ENCODE measurements at places on chromosomes 16 and 17.
A peak's percentile ranks its signal among the peaks of the same experiment; 100 is the strongest.

DNA sequence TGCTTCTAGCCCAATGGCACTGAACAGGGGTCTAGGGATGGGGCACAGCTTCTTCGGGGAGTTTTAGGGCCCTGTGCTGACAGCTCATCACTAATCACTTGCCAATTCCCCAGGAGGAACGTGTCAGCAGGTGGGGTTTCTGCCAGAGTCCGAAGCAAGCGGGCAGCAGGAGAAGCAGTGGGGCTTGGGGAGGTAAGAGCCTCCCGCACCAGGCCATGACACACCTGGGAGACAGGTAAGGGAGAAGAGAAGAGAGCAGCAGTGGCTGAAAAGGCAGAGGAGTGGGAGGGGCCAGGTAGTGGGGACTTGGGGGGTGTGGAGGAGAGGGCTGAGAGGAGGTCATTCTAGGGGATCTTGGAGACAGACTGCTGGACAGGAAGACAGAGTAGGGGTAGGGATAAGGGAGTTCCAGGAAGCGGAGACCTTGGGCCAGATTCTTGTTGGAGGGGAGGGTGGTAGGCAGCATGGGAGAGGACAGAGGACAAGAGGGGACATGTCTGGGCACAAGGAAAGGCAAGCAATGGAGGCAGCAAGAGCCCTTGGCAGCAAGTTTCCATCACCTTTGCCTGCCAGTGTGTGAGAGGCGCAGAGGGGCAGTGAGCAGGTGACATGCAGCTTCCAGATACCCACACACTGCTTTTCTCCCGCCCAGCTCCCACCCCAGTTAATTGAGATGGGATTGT, 4.9 kb downstream of the PHOSPHO1 start:
- no peak for DNase-seq

DNA sequence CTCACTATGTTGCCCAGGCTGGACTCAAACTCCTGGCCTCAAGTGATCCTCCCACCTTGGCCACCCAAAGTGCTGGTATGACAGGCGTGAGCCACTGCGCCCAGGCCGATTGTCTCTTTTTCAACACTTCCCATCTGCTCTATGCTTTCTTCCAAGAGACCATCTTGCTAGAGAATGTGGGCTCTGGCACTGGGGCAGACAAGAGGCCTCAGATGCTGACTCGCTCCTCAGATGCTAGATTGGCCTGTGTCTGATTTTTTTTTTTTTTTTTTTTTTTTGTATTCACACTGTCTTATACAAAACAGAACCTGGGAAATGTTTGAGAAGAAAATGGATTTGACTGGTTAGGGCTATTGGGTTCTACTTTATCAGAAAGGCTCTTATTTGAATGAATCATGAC, 58.2 kb downstream of the CYB5D2 start:
- no peak for DNase-seq

DNA sequence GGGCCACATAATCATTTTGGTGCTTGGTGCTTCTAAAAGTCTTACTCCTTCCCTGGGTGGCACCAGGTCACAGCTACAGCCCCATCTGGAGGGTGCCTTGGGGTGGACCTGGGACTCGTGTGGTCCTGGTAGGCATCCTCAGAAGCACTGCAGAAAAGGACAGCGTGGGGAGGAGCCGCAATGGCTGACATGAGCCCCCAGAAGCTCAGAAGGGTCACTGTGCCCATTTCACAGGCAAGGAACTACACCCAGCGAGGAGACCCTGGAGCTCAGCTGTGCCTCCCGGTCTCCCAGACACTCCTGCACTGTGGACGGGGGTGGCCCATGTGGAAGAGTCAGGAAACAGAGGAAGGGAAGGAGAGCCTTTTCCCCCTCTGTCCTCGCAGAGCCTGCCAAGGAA, 26.4 kb downstream of the C17orf100 start:
- no peak for DNase-seq

DNA sequence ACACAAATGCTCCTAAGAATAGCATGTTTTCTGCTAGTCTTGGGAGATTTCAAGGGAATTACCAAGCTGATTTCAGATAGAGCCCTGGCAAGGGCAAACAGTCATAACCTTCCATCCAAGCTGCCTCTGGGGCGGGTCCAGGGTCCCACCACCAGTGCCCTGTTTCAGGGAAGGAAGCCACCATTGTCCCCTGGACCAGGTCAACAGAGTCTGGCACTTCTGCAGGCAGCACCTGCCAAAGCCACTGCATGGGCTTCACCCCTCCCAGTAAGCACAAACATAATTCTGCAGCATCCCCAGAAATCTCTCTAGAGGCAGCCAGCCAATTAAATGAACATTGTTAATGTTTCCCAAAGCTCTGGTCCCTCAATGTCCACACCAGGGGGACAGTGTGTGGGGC, 143.0 kb downstream of the SALL1 start:
- DNase-seq = no peak

DNA sequence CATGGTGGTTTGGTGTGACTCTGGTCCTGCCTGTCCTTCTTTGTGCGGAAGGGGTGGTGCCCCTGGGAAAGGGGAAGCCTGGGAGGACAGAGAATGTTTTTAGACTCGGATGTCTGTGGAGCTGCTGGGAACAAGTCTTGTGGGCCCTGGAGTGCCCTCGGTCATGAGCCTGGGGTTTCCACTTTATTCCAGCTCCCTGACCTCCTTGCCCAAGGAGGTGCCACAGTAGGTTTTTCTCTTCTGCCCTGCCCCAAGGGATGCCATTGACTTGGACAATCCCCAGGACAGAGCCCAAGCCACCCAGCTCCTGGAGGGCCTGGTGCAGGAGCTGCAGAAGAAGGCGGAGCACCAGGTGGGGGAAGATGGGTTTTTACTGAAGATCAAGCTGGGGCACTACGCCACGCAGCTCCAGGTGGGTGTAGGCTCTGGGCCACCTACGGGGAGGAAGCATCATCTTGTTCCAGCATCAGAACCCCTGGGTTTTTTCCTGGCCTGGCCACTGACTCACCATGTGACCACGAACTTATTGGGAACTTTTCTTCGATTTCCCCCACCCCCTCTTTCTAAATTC, 1.4 kb downstream of the STAT5A start:
- DNase-seq = peak; percentile 80

DNA sequence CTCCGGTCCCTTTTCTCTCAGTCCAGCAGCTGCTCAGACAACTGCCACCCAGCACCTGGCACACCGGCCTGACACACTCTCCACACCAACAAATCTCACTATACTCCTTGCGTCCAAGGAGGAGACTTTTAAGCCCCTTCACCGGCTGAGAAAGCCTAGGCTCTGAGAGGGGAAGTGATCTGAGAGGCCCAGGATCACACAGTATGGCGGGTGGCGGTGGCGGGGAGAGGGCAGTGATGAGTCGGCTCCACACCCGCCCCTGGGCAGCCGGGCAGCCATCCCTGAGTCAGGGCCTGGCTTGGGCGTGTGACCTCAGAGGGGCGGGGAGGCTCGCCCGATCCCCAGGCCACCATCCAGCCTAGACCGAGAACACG, 569 bp downstream of the FLII start:
- DNase-seq = no peak

GRCh38 chr17:63686138-63686685, 13.7 kb downstream of the LIMD2 start:
- DNase-seq = no peak

Data from stimulated activated CD8-positive, alpha-beta memory T cell treated with anti-CD3 and anti-CD28 coated beads, Interleukin-4, amount 100 ng/mL, for 4 hours (primary cell).